ENCODE measurements at places on chromosomes 12 and 14.

- DNase-seq: no peak
Measured at GRCh38 chr12:106455111-106455510, 97.6 kb downstream of the POLR3B start.

DNA sequence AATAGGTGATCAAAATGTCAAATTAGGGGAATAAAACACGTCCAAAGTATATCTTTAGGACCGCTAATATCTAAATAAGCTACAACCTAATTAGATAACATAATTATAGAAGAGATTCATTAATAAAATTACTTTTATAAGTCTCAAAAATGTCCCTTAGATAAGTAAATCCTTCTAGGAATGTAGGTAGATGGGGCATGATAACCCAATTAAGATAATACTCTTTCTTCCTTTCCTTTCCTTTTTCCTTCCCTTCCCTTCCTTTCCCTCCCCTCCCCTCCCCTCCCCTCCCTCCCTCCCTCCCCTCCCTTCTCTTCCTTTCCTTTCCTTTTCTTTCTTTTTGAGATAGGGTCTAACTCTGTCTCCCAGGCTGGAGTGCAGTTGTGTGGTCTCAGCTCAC, 11.0 kb upstream of the SLC2A3 start:
- DNase-seq: no peak

- no peak for DNase-seq
Measured at GRCh38 chr14:32230695-32231280, 27.7 kb upstream of the RNU6-8 start.

DNA sequence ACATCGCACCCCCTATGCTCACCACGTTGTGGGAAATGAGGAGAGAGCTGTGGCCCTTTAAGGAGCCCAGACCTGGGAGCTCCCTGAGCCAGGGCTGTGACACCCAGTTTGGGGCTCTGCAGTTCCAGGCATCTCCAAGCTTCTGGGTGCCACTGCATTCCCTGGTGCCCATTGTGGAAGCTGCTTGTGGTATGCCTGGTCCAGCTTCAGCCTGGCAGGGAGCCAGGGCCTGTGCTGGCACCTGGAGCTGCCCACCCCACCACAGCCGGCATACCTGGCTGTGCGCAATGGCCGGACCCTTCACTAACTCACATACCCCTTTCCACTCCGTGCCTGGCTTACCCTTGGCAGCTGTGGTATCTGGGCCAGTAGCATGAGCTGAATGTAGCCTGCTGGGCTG, 107.9 kb upstream of the OR4E1 start:
- no peak for DNase-seq

DNA sequence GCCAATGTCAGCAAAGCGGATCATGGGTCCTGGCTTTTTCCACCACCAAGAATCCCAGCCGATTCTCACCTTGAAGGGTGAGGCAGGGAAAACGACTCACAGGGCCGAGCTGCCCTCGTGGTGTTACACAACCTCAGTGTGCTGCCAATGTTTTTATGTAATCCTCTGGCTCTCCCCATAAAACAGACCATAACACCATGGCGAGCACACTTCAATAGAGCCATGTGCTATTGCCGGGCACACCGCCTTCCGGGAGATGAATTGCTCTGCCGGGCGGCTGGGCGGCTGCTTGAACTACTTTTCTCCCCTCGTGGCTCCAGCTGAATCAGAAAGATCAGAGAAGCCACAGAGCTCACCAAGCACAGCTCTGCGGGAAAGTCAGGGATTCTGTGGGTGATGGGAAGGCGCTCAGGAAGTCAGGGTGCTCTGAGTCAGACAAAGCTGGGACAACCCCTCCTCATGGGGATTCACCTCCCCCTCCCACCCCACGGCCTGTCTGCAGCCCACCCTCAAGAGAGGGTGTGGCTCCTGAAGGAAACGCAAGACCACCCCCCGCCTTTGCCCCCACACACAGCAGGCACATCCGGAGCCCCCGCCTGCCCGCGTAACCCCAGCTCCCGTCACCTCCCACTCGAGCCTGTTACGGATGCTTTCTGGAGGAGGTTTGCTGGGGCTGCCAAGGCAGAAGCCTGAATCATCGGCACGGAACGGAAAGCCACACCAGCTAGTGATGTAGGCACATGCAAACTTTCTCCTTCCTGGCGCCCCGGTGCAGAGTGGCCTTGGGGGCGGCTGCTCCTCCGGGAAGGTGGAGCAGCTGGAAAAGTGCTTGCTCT, 1.8 kb downstream of the GALNT9 start:
- peak; percentile 5 for DNase-seq

GRCh38 chr12:111578276-111578970, 20.7 kb downstream of the ATXN2 start:
- no peak for DNase-seq

Measured in astrocyte of the cerebellum (primary cell).